ENCODE measurements at places on chromosomes 1 and 21. TPM values are rescaled to one million over a fixed set of nuclear protein-coding genes. Genes with fewer than 3 reads are reported as not detected.

LCE1F gene
- not detected for total RNA-seq

INAVA gene
- total RNA-seq, result not detected

BROX gene
- 41.5 TPM for total RNA-seq

NTNG1 gene
- total RNA-seq, result 0.94 TPM

LCE1A gene
- not detected for total RNA-seq

Data from mammary microvascular endothelial cell (primary cell).